ENCODE measurements at places on chromosomes 4 and X.

DNA sequence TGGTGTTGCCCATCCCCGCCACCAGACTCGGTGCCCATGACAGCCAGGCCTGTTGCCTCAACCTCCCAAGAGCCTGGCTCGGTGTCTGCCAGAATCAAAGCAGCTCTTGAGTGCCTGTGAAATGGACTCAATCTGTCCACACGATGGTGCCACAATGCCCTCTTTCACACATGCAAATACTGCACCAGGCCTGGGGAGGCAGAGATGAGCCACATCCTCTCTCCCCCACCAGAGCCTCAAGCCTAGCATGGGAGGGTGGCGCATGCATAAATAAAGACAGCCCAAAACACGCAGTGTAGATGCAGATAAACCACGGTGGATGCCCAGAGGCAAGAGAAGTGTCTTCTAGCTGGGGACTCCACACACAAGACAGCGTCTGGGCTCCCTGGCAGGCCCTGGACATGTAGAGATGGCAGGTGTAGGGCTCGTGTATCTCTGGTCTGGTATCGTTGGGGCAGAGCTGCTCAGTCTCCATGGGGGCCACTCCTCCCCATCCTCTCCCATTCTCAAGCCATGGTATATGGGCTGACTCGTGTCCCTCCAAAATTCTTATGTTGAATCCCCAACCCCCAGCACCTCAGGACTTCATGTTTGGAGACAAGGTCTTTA is 65.6 kb downstream of the JAKMIP1 start:
- H3K36me3 ChIP-seq: peaks cover 6% of the 10 kb centered on the region
- peak overlapping the region; percentile 58 for H3K27ac ChIP-seq
- H3K27me3 ChIP-seq: no peaks in the 10 kb centered on the region

GRCh38 chr4:130449741-130450140 is 1353.8 kb downstream of the C4orf33 start:
- no peak for DNase-seq
- H3K36me3 ChIP-seq: no peaks in the 10 kb centered on the region
- H3K27me3 ChIP-seq: no peaks in the 10 kb centered on the region
- no peak overlapping the region for H3K27ac ChIP-seq
- no peak overlapping the region for H3K4me3 ChIP-seq

DNA sequence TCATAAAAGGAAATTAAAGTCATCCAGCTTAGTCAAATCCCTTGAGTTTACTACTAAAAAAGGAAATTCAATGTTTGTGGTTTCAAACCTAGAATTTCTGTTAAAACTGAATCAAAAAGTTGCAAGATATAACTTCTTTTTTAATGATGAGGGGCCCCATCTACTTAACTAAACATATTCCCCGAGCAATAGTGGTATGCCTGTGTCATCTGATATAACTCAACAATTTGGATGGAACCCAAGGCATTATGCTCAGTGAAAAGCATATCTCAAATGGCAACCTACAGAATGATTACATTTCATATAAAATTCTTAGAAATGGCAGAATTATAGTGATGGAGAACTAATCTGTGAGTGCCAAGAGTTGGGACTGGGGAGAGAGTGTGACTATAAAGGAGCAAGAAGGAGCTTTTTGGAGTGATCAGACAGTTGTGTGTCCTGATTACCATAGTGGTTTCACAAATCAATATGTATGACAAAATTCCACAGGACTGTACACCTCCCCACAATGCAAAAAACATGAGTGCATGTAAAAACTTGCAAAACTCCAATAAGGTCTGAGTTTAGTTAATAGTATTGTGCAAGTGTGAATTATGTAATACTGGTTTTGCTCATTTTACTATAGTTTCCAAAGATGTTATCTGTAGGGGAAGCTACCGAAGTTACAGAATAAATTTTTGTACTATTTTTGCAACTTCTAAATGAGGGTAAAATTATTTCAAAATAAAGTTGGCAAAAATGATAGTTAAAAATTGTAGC is 323.2 kb downstream of the ARHGAP24 start:
- H3K4me1 ChIP-seq: no peaks in the 10 kb centered on the region
- no peak overlapping the region for H3K27ac ChIP-seq
- DNase-seq: no peak
- peaks cover 3% of the 10 kb centered on the region for H3K36me3 ChIP-seq

DNA sequence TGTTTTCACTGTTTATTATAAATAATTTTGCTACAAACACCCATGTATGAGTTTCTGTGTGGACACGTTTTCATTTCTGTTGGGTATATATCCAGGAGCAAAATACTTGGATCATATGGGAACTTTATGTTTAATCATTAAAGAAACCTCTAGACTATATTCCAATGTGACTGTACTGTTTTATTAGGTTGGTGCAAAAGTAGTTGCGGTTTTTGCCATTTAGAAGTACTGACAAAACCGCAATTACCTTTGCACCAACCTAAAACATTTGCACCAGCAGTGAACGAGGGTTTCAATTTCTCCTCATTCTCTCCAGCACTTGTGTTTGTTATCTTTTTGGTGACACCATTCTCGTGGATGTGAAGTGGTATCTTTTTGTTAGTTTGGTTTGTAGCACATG is 565.0 kb downstream of the TRIML1 start:
- no peak overlapping the region for H3K4me3 ChIP-seq
- H3K4me1 ChIP-seq: no peaks in the 10 kb centered on the region
- no peaks in the 10 kb centered on the region for H3K36me3 ChIP-seq
- no peak for DNase-seq
- no peaks in the 10 kb centered on the region for H3K27me3 ChIP-seq
- no peak overlapping the region for H3K27ac ChIP-seq

DNA sequence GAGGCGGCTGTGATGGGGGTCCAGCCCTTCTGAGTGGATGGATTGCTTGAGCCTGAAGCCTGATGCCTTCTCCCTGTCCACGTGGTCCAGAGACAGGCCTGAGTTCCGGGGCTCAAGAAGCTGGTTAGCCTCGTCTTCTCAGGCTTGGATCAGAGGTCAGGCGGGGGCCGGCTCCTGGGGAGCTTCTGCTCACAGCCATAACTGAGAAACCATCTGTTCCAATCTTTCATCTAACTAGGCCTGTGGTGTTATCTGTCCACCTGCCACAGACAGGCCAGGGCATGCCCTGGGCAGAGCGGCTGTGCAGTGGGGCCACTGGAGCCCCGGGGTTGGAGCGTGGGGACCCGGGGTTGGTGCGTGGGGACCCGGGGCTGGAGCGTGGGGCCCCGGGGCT is 63.1 kb downstream of the SORCS2 start:
- H3K27me3 ChIP-seq: peaks cover 93% of the 10 kb centered on the region
- H3K27ac ChIP-seq: no peak overlapping the region
- H3K4me1 ChIP-seq: no peaks in the 10 kb centered on the region

DNA sequence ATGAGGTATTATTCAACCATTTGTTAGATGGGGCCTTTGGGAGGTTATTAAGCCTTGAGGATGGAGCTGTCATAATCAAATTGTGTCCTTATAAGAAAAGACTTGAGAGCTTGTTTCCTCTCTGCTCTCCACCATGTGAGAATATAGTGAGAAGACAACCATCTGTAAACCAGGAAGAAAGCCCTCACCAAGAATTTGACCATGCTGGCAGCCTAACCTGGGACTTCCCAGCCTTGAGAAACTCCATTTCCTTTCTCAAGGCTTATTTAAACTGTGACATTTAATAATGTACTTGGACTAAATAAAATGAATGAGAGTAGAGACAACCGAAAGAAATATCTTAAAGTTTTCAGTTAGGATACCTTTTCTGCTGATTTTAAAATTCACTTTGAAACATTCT is 83.7 kb upstream of the GC start:
- DNase-seq: no peak
- H3K27ac ChIP-seq: no peak overlapping the region
- no peaks in the 10 kb centered on the region for H3K27me3 ChIP-seq
- H3K4me1 ChIP-seq: no peaks in the 10 kb centered on the region
- no peak overlapping the region for H3K4me3 ChIP-seq
- no peaks in the 10 kb centered on the region for H3K36me3 ChIP-seq

DNA sequence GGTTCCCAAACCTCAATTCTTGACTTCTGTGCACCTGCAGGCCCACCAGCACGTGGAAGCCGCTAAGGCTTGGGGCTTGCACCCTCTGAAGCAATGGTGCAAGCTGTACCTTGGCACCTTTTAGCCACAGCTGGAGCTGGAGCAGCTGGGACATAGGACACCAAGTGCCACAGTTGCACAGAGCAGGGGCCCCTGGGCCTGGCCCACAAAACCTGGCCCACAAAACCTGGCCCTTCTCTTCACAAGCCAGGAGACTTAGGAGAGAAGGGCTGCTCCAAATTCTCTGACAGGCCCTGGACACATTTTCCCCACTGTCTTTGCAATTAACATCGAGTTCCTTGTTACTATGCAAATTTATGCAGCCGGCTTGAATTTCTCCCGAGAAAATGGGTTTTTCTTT is 197.8 kb downstream of the EPHA5 start:
- no peak for DNase-seq
- H3K27ac ChIP-seq: no peak overlapping the region
- H3K4me1 ChIP-seq: no peaks in the 10 kb centered on the region
- no peaks in the 10 kb centered on the region for H3K36me3 ChIP-seq
- no peak overlapping the region for H3K4me3 ChIP-seq

DNA sequence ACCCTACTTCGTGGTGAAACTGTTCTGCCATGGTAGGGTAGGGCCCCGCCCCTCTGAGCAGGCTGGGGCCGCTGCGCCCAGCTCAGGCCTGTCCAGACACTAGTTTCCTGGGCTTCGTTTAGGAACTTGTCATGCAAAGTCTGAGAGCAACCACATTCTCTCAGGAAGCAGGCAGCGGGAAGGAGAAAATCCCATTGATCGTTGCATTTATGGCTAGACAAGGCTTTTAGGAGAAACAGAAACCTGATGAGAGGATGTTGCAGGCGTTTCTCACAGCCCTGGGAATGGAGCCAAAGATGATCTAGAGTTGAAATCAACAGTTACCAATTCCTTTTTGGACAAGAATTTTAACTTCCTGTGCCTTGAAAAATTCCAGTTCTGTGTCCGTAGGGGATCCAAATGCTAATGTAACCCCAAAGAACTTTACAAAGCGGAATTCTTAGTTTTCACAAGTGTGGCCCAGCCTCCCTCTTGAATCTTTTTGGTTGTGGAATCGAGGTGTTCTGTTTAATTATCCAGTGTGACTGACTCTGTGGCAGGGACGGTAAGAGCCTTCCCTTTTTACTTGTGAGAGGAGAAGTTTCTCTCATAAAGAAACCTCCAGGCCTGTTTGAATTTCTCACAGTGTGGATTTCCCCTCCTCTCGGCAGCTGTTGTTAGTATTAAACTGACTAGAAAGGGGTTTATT is 4.5 kb upstream of the CXCL9 start:
- no peak overlapping the region for H3K27ac ChIP-seq
- no peaks in the 10 kb centered on the region for H3K4me1 ChIP-seq
- DNase-seq: no peak
- H3K27me3 ChIP-seq: peaks cover 8% of the 10 kb centered on the region
- H3K4me3 ChIP-seq: no peak overlapping the region
- H3K36me3 ChIP-seq: no peaks in the 10 kb centered on the region

GRCh38 chrX:120749141-120749846 is 119.4 kb upstream of the C1GALT1C1 start:
- DNase-seq: no peak
- H3K27ac ChIP-seq: no peak overlapping the region
- peaks cover 15% of the 10 kb centered on the region for H3K27me3 ChIP-seq

Data from effector memory CD8-positive, alpha-beta T cell (primary cell).